ENCODE measurements at places on chromosomes 3 and 15.

GRCh38 chr3:25355034-25355885 lies 72.8 kb upstream of the RARB start:
- no peak for DNase-seq

- no peak for DNase-seq
Observed at GRCh38 chr3:114392831-114393230, 99.0 kb downstream of the TIGIT start.

- DNase-seq = no peak
Observed at GRCh38 chr3:58414538-58415197, 19.0 kb downstream of the PDHB start.

GRCh38 chr3:45754461-45754860 lies 41.9 kb downstream of the SLC6A20 start:
- no peak for DNase-seq

GRCh38 chr3:185540695-185541094 lies 11.7 kb downstream of the LIPH start:
- DNase-seq = no peak

DNA sequence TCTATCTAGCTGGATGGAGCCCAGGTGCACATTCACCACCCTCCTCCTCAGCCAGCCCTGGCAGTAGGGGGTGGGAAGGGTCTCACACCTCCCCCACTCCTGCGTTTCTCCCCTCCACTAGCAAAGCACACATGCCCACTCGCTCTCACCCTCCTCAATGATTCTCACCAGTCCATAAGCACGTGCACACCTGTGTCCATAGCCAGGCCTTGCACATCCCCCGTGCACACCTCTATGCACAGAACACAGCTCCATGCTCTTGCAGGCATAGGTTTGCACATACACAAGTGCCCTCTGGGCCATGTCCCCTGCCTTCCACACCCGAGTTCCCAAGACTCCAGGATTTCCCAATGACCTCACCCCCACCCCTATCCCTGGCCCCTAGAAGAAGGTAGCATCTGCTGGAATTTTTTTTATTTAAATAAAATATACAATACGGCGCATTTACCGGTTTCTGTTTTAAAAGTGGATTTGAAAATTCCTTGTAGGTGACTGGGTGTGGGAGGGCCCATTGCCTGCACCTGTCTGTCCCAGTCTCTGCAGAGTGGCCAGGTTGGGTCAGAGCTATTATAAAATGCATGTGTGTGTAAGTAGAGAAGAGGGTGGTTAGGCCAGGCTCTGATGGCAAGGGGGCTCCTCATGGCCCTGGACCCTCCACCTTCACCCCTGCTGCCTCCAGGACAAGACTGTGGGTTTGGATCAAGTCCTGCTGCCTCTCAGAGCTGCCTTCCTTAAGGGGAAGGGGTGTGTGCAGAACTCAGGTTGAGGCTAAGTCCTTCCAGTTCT lies 49.1 kb downstream of the HCN4 start:
- no peak for DNase-seq

DNA sequence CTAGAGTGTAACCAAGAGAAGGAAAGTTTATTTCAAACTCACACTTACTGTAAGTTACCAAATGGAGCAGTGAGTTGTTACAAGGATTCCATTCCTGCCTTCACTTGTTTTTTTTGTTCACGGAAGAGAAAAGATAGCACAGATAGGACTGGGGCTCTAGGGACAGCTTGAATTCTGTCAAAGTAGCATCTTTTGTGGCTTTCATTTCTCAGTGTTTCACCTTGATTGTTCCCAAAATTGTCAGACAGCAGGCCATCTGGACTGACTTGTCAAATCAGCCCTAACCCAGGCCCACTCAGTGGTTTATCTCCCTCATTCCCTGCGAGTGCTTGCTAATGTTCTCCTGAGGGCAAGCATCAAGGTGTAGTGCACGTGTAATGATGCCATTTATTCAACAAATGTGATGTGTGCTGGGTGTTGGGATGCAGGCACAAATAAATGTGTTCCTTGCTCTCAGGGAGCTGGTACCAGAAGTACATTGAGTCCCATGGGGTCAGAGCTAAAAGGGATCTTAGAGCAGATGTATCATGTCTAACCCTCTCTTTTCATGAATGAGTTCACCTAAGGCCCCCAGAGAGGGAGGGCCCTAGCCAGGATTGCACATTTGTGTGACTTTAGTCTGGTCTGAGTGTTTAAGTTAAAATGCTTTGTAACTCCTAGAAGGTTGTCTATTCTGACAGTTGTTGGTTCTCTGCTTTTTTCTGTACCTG lies 49.1 kb downstream of the PDHB start:
- DNase-seq = no peak

GRCh38 chr3:130969621-130970020 lies 57.0 kb downstream of the ASTE1 start:
- DNase-seq = no peak

- no peak for DNase-seq
Observed at GRCh38 chr15:45268135-45268534, 16.1 kb downstream of the SLC28A2 start.

DNA sequence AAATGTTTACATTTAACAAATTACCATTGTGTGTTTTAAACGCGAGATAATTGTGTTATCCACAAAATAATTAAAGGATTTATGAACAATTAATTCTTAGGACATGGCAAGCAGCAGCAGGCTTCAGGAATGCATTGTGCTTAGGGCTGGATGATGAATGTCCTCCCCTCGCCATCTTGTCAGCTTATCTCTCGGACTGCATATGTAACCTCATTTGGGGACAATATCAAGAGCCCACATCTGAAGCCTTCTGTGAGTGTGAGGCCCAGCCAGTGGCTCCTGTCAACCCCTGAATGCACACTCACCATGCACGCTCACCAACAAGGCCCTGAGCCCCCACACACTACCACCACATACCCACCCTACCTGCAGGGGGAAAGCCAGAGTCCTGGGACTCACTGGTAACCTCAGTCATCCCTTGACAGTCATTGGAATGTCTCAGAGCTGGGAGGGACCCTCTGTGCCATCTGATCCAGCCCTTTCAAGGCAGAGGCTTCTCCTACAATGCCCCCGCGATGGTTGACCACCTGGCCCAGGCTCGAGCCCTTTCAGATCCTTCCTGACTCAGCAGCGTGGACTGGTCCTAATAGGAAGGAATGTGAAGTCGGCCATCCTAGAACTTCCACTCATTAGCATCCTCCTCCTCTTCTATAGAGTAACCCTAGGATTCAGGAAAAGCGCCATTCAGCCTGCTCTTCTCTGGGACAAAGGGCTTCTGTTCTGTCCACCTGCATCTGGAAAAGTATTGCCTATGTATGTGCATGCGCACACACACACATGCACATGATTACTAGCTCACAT lies 38.2 kb downstream of the MRPL46 start:
- no peak for DNase-seq

- DNase-seq = no peak
Observed at GRCh38 chr3:52843108-52843865, 8.5 kb upstream of the MUSTN1 start.

DNA sequence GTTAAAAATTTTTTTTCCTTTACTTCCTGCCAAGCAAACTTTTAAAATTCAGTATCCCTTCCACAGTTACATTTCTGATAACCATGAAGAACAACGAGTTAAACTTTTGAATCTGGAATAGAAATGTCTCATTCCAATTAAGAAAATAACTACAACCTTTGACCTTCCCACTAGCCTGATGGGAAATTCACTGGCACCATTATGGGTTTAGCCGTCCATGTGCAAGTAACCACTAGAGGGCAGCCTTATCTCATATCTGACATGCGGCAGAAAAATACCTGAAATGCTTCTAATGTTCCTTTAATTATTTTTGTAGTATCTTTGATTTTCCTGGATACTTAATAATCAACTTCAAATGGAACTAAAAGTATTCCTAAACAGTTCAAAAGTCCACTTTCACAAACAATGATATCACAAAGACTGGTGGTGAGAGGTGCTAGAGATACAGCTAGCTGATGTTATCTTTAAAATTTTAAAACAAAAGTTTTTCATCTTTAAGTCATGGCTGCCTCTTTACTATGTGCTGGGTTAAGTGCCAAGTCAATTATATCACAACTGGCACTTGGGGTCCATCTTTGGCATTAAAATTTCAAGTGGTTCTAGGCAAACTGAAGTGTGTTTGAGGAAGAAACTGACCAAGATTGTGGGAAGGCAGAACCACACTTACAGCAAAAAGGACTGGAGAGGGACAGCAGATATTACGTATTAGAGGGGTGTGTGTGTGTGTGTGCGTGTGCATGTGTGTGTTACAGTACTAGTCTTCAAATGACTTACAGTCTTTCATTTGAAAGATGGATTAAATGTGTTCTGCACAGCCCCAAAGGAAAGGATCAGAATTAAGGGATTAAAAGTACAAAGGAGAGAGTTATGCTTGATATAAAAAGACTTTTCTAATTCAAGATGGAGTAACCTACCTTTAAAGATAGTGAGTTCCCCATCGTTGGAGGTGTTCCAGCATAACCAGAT lies 107.1 kb upstream of the ICE2 start:
- no peak for DNase-seq

DNA sequence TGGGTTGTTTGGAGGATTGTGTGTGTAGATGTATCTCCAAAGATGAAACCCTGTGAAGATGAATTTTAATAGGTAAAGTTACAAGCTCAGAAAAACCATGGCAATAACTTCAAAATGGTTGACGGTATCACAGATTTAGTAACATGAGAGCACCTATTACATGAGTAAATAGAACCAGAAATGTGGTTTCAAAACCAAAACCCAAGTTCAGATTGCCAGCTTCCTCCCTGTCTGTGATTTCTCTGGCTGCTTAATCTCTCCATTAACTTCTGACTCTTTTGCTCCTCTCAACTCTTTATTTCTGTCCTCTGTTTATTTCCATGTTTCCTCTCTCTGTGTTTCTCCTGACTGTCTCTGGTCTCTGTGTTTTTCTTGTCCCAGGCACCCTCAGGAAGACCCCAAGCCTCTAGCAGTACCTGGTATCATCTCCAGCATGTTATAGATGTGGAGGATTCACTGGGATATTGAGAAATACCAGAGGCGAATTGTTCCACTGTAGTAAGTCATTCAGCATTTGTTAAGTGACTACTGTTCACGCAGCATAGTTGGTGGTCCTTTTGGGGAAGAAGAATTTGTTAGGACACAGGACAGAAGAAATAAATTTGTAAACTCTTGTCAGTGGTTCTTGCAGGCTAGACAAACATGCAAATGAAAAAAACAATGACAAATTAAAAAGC lies 138.8 kb downstream of the BBX start:
- DNase-seq = no peak

Data from BJ (cell line).